ENCODE measurements at places on chromosomes 12 and 14. TPM values are rescaled to one million over a fixed set of nuclear protein-coding genes. Genes with fewer than 3 reads are reported as not detected.

The MYF5 gene
- total RNA-seq, result not detected

The ESR2 gene
- 0.42 TPM for total RNA-seq

The MYF6 gene
- not detected for total RNA-seq

The YY1 gene
- 77.9 TPM for total RNA-seq

The PLCZ1 gene
- not detected for total RNA-seq

The CBLN3 gene
- 4.2 TPM for total RNA-seq

The RDH12 gene
- total RNA-seq, result not detected

The KRT75 gene
- total RNA-seq, result not detected

The GLI1 gene
- total RNA-seq, result 0.22 TPM

The RPL10L gene
- total RNA-seq, result not detected

The PTPN21 gene
- not detected for total RNA-seq

The ZC3H10 gene
- total RNA-seq, result 8.7 TPM
